ENCODE measurements at places on chromosomes 12 and 14. TPM values are rescaled to one million over a fixed set of nuclear protein-coding genes. Genes with fewer than 3 reads are reported as not detected.

- no peak for DNase-seq
- no peak overlapping the region for H3K27ac ChIP-seq
- no peaks in the 10 kb centered on the region for H3K36me3 ChIP-seq
- no peaks in the 10 kb centered on the region for H3K4me1 ChIP-seq
- H3K27me3 ChIP-seq: no peaks in the 10 kb centered on the region
- H3K4me3 ChIP-seq: no peak overlapping the region
Observed at GRCh38 chr12:102902093-102902492, 15.0 kb downstream of the PAH start.

DNA sequence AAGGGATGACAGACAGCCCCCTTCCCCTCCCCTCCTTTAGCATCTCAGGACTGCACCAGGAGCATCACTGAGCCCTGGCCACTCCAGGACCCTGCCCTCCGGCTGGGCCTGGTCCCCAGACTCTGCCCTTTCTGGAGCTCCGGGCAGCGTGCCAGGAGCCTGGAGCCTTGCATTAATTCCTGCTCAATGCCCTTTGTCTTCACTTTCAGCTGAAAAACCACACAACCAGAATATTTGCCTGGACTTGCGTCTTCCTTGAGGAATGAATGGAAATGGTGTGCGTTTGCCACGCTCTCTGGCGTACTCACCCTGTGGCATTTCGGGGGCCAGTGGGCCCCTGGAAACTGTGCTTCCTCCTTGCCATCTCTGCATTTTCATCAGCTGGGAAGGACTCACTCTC lies 8.5 kb upstream of the RFLNA start:
- DNase-seq: peak; percentile 43
- no peaks in the 10 kb centered on the region for H3K27me3 ChIP-seq
- no peaks in the 10 kb centered on the region for H3K36me3 ChIP-seq
- H3K27ac ChIP-seq: no peak overlapping the region
- no peak overlapping the region for H3K4me3 ChIP-seq
- H3K4me1 ChIP-seq: peaks cover 18% of the 10 kb centered on the region

DNA sequence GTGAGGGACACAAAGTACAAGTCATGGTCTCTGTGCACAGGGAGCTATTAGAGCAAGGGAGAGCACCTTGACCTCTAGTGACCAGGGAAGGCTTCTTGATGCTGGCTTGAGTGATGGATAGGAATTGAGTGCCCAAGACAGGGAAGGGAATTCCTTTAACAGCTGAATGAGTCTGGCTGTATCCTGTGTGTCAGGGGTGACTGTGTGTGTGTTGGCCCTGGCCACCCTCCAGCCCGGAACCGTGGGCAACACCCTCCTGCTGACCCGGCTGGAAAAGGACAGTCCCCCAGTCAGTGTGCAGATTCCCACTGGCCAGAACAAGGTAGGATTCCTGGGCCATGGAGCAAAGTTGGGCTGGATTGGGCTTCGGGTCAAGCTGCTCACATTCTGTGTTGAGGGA lies 5.5 kb upstream of the PFDN5 start:
- no peaks in the 10 kb centered on the region for H3K36me3 ChIP-seq
- H3K27ac ChIP-seq: no peak overlapping the region
- no peaks in the 10 kb centered on the region for H3K4me1 ChIP-seq
- DNase-seq: no peak

The DPPA3 gene
- not detected for total RNA-seq

Measured in lung (tissue), 17 donors.